Left kidney (tissue), 8 donors: ENCODE measurements at places on chromosomes 12 and 14. TPM values are rescaled to one million over a fixed set of nuclear protein-coding genes. Genes with fewer than 3 reads are reported as not detected.

- no peak for DNase-seq
Observed at GRCh38 chr12:112430929-112431328, 12.2 kb downstream of the PTPN11 start.

GRCh38 chr14:95156161-95157047, 925 bp downstream of the DICER1 start:
- DNase-seq: peak; percentile 30

DNA sequence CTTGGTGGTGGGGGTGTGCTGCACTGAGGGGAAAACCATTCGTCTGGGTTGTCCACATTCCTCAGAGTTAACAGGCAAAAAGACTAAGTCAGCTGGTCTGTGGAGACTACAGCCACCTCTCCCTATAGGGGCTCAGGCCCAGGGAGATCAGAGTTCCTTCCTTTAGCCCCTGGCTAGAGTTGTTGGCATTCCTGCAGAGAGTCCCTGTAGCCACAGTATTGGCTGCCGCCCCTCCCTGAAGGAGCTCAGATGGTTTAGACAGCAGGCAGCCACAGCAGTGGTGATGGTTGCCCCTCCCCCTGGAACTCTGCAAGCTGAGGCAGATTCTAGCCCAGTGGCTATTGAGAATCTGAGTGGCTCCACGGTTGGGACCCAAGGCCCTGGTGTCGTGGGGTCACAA, 1072.5 kb upstream of the ATXN7L3B start:
- DNase-seq: no peak

DNA sequence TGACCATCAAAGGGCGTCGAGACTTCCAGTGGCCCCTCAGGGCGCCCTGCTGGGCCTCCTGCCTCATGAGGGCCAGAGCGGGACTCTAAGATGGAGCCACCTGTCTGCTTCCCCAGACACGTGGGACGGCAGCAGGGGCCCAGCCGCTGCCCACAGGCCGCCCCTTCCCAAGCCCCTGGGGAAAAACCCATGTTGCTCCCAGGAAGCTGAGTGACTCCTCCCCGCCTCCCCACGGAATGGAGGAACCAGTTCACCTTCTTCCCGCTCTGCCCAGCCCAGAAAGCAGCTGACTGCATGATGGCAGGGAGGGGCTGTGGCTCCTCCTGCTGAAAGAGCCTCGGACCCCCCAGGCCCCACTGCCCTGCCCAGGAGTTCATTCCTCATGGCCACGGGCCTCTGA, 14.9 kb downstream of the RAB35 start:
- DNase-seq: no peak

DNA sequence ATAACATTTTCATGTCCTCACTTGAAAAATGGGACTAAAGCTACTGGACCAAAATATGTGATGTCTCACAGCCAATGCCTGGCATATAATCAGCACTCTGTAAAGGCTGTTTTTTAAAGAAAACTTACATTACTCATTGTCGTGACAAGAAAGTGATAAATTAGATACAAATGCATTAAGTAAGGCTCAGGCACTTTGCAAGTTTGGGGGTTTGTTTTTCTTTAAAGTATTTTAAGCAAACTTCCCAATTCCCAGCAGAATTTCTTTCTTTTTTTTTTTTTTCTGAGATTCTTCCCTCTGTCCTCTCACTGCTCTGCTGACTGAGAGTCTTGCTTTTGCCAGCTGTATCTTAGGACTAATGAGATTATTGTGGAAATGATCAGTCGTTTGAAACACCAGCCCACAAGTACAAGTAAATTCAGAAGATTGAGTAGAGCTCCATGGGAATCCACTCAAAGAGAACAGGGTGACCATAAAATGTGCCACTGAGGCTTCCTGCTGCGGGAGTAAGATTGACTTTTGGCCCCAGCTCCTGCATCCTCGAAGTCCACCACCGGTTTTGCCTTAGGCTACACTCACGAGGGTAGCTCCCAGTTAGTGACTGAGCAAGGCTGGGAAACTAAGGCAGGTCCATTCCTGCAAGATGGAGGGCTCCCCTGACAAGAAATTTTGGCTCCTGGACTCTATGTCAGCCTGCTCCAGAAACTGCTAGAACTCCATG, 82.8 kb downstream of the TMTC1 start:
- DNase-seq: no peak

DNA sequence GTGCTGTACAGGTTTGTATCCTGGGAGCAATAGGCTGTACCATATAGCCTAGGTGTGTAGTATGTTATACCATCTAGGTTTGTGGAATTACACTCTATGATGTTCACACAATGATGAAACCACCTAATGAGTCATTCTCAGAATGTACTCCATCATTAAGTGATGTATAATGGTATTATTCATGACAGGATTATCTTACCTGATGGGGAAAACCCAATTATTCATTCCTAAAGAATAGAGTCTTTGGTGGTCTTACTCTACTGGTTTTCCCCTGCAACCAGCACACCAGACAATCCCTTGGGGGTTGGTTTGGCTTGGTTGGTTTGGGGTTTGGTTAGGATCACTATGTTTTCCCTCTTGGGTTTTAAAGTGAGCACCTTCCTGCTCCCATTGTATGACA, 12.6 kb upstream of the OR10P1 start:
- no peak for DNase-seq

DNA sequence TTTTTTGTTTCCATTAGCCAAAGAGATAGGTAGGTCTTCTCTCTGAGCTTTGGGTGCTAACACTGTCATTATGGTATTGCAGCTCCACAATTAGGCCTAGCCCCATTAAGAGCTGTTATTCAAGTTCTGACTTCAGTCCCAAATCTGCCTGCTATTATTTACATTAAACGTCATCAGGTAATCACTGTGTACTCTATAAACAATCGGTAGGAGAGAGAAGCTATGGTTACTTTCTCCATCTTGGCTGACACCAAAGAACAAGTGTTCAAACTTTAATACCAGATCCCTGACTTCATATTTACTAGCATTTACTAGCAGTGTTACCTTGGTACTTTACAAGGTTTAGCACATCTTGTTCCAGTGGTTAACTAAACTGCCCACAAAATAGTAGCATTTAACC, 305.1 kb upstream of the GARIN2 start:
- no peak for DNase-seq

- no peak for DNase-seq
Observed at GRCh38 chr12:6122201-6122600, 2.3 kb downstream of the VWF start.

DNA sequence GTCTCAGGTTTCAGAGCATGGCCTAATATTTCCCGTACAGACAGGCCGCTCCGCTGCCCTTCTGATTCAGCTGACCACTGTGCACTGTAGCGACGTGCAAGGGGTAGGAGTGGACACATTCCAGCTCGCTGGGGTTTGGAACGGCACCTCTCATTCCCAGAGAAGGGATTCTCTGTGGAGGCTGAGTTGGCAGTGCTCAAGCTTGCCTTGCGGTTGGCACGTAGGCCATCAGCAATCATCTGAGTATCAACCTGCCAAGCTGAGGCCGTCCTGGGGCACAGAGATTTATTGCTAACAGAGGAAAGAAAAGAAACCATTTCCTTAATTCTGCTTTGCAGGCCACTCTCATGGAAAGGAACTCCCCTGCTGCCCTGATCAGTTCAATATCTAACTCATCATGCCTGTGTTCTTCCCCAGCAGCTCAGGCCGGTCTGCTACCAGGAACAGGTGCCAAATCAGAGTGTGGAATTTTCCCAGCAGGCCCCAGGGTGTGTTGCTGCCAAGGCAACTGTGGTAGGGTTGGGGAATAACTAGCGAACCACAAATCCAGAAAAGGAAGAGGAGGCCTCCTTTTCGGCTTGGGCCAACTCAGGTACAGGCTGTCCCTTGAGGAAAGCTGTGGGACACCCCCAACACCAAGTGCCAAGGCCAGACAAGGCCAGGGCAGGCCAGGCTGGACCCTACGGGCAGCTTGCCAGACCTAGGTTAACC, 92.5 kb downstream of the SSPN start:
- DNase-seq: no peak

GRCh38 chr12:132428936-132429601, 60.9 kb upstream of the FBRSL1 start:
- DNase-seq: no peak

GRCh38 chr14:35261774-35262173, 30.4 kb upstream of the PSMA6 start:
- no peak for DNase-seq

- DNase-seq: peak; percentile 82
Observed at GRCh38 chr14:67269298-67270060, 28.2 kb downstream of the PALS1 start.

DNA sequence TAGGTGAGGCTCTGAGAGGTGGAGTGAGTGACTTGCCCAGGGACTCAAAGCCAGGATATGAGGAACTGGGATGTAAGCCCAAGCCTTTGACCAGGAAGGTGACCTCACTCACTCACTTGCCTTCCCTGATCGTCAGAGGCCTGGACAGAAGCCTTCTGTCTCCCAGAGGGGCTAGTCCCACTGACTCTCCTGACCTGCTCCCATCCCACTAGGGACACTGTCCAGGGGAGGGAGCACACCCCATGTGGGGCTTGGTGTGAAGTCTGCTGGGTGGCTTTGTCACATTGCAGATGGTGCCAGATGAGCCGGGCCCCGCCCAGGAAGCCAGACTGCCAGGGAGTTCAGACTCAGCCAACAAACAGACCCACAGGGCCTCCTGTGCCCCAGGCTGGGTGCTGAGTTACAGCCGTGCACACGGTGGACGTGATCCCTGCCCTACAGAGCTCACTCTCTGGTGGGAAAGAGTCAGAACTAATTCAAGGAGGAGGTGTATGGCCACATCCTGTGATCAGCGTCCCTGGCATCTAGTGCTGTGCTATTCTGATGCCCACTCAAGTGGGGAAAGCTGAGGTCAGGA, 28.3 kb downstream of the MMAB start:
- DNase-seq: no peak

- peak; percentile 36 for DNase-seq
Observed at GRCh38 chr12:3658327-3659163, 94.4 kb downstream of the CRACR2A start.

- no peak for DNase-seq
Observed at GRCh38 chr12:103998976-103999375, 33.3 kb downstream of the TDG start.

GRCh38 chr14:49868720-49869114, 16.1 kb upstream of the NEMF start:
- no peak for DNase-seq

DNA sequence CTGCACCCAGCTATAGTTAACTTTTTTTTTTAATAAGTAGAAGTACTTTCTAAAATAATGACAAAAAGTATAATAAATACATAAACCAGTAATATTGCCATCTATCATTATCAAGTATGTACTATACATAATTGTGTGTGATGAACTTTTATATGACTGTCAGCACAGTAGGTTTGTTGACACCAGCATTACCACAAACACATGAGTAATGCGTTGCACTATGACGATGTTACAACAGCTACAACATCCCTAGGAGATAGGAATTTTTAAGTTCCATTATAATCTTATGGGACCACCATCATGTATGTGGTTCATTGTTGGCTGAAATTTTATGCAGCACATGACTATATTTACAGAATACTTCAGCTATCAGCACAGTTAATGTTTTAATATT, 62.9 kb upstream of the VSX2 start:
- DNase-seq: no peak

DNA sequence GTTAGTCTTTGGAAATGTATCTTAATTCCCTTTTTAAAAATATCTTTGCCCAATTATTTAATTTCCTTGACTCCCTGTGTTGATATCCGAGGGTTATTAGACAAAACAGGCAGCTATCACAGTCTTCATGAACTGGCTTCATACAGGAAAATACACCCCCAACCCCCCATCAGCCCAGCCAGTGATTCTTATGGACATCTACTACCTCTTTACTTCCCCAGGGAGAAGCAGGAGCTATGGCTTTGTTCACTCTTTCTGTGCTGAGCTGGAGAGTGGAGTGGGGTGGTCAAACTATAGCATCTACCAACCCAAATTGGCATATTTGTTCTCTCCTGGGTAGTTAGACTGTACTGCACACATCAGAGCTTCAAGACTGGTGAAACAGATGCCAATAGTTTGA, 134.4 kb upstream of the SLC38A2 start:
- DNase-seq: no peak

- DNase-seq: no peak
Observed at GRCh38 chr12:45257185-45257930, 41.5 kb downstream of the ANO6 start.

GRCh38 chr12:86015026-86015425, 140.9 kb downstream of the NTS start:
- no peak for DNase-seq

DNA sequence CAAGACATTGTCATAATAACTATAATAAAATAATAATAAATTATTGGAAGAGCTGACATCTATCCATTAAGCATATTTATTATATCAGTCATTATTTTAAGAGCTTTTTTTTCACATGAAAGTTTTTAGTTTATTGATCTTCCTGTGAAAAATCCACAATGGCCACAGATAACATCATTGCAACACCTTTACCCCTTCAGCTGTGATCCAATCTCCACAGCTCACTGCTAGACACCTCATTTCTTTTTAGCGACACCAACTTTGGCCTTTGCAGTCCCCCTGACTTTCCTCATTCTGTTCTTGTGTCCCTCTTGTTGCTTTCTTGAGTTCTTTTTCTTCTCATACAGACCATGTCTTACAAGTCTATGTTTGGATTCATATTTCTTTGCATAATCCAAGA, 67.4 kb downstream of the STON2 start:
- DNase-seq: no peak

DNA sequence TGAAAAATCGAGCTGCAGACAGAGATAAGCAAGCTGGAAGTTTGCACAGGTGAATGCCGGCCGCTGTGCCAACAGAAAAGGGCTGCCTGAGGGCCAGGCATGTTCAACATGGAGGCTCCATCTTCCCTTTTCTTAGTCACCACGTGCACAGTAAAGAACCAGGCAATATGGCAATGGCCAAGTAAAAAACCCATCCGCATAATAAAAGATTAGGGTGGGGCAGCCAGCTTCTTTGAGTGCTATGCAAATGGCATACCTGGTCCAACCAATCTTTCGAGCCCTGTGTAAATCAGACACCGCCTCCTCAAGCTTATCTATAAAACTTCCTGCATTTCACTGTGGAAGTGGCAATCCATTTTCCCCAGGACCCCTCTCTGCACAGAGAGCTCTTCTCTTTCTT, 16.7 kb downstream of the PNP start:
- DNase-seq: no peak

- DNase-seq: no peak
Observed at GRCh38 chr12:15829949-15830348, 40.8 kb upstream of the EPS8 start.

PLEKHG7 gene
- 0.68 TPM for polyA plus RNA-seq

TXNDC16 gene
- 23.7 TPM for polyA plus RNA-seq

HPD gene
- 2.6 TPM for polyA plus RNA-seq

DEGS2 gene
- polyA plus RNA-seq: 5.3 TPM

NXPH4 gene
- 4.2 TPM for polyA plus RNA-seq

PPP2R5E gene
- 42.6 TPM for polyA plus RNA-seq

LRFN5 gene
- 13.4 TPM for polyA plus RNA-seq

TRPV4 gene
- polyA plus RNA-seq: 16.5 TPM

FSCB gene
- polyA plus RNA-seq: not detected

PYGL gene
- polyA plus RNA-seq: 20.7 TPM

CKB gene
- polyA plus RNA-seq: 103 TPM

KCNC2 gene
- 0.55 TPM for polyA plus RNA-seq

FZD10 gene
- 3.2 TPM for polyA plus RNA-seq

GDF11 gene
- polyA plus RNA-seq: 23.0 TPM
